ENCODE measurements at places on chromosomes 5 and 9.

DNA sequence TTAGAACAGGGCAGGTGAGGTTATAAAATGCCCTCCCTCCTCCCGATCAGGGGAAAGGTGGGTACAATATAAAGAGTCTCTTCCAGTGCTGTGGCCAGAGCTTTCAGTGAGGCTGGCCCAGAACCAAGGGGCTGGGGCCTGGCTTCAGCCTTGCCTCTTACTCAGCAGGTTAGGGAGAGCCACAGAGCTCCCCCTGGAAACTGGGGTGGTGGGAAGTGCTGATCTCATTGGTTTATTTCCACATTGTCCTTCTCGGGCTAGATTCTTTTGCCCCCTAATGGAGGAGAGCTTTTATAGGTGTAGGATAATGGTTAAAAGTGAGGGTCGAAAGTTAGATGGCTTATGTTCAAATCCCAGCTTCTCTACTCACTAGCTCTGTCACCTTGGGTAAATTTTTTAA, 186.7 kb upstream of the TBC1D2 start:
- no peak for DNase-seq

GRCh38 chr5:33369485-33370465, 71.0 kb upstream of the TARS1 start:
- DNase-seq: no peak

GRCh38 chr5:132773114-132773513, 3.9 kb downstream of the SEPTIN8 start:
- DNase-seq: no peak

- no peak for DNase-seq
These were observed 73.4 kb downstream of the ANGPTL2 start for GRCh38 chr9:127049044-127049443.

GRCh38 chr5:69049796-69050195, 44.0 kb upstream of the SLC30A5 start:
- no peak for DNase-seq

DNA sequence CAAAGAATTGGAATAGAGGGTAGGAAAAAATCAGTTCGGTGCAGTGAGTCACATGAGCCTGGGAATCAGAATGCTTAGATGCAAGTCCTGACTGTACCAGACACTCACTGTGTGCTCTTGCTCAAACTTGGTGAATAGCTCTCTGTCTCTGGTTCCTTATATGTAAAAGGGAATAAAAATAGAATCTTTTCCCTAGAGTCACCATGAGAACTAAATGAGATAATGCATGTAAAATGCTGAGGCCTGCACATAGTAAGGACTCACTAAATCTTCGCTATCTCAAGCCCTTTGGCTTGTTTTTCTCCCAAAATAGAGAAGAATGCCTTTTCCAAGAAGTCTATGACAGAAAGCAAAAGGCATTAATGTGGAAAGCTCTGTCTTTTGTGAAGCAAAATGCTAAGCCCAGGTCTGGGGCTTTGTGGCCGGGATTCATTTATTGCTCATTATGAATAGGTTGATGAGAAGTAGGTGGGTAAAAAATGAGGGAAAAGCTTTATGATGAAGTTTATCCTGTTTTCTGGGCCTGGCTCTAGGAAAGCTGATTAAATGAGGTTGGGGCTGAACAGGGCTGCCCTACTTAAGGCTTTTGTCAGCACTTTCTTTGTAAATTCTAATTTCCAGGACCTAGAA, 483.3 kb downstream of the DMAC1 start:
- no peak for DNase-seq

DNA sequence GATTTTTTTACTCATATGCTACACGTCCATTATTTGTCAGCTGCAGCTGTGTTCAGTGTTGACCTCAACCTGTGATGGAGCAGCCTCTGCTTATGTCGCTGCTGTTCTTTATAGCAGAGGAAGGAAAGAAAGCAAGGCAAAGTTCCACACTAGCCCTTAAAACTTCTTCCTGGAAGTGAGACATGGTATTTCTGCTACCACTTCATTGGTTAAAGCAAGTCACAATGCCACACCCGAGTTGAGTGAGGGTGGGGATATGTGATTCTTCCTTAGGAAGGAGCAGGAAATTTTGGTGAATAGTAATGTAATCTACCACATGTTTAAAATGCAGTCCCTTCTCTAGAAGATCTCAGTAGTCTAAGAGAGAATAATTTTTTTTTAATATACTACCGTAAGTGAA, 224.8 kb upstream of the DMRT1 start:
- no peak for DNase-seq

DNA sequence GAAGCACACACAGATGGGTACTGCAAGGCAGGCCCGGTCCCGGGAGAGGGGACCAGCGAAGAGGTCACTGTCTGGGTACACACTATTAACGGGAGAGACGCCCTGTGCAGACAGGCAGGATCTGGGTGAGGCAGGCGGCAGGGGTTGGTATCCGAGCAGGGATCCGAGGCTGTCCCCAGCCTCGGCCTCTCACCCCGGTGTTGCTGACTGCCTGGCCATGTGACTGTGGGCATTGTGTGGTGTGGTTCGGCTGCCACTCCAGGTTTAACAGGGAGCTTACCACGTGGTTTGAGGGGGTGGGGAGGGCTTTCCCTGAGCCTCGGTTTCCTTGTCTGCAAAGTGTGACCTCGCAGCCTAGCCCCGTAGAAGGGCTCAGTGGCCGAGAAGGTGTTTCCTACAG, 11.1 kb upstream of the RALGDS start:
- DNase-seq: no peak

DNA sequence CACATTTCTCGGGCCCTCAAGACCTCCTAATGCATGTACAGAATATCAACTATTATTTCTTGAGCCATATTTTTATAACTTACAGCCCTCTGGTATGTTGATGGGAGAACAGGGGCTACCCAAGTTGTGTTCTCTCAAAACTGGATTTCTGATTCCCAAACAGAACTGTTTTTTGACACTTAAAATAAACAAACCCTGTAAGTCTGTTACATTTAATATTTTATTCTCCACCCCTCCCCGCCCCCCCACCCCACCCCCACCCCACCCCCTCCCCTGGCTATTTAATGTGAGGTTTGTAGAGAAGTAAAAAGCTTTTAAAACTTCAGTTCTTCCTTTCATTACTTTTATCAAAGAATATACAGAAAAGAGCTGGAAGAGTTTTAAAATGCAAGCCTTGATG, 77.9 kb downstream of the FOXB2 start:
- DNase-seq: no peak

DNA sequence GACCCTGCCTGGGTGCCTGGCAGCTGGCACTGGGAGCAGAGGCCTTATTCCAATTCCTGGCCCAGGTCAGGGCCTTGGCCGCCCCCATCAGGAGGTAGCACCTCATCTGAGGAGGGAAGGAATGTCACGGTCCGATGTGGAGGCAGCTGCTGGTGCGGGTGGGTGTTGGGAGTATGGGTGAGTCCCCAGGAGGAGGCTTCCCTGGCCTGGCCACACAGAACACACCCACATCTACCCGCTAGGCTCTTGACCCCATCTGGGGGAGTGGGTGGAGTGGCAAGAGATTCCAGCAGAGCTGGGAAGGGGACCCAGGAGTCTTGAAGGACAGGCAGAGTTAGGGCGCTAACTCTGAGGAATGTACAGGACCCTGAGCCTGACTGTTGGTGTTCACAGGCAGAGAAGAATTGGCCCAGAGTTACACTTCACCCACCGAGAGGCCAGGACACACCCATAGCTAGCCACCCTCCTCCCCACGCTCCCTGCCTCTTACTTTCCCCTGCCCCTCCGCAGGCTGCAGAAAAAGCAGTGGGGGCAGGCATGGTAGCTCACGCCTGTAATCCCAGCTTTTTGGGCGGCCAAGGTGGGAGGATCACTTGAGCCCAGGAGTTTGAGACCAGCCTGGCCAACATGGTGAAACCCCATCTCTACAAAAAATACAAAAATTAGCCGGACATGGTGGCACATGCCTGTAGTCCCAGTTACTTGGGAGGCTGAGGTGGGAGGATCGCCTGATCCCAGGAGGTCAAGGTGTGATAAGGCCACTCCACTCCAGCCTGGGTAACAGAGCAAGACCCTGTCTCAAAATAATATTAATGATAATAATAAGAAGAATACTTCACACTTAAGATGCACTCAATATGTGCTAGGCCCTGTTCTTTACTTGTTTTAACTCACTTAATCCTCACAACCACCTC, 6.0 kb downstream of the OLFML2A start:
- DNase-seq: no peak

DNA sequence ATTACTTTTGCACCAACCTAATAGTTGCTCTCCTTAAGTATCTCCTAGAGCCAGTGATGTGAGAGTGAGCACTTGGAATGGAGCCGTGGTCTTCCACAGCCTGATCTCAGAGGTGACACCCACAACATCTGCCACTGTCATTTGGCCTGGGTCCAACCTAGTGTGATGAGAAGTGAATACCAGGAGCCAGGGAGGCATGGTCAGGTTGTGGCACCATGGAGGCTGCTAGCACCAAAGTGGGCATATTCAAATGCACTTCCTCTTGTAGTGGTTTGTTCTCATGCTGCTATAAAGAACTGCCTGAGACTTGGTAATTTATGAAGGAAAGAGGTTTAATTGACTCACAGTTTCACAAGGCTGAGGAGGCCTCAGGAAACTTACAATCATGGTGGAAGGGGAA, 22.6 kb upstream of the CEP72 start:
- DNase-seq: no peak

DNA sequence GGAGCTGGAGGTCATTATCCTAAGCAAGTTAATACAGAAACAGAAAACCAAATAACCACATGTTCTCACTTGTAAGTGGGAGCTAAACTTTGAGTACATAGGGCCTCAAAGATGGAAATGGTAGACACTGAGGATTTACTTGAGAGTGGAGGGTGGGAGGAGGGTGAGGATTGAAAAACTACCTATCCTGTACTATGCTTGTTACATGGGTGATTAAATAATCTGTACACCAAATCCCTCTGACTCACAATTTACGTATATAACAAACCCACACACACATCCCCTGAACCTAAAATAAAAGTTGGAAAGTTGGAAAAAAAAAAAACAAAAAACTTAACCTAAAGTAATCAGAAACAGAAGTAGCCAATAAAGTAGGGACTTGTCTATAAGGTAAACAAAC, 48.8 kb upstream of the LARP1 start:
- DNase-seq: no peak

DNA sequence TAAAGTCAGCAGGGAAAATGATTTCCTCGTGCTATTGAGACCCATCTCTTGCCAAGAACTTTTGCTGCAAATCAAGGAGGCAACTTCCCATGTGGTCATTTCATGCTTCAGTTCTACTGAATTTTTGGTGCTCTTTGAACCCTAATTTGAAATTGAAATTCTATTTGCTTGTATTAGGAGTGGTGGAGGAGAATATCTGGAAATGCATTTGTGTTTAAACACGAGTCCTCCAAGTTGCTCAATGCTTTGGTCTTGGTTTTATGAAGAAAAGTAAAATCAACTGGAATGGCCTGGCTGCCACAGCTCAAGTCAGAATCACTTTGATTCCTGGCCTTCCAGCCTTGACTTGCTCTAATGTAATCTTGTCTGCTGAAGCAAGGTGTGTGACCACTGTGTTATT, 613.2 kb downstream of the TLE1 start:
- no peak for DNase-seq

- DNase-seq: peak; percentile 18
These were observed 148.3 kb downstream of the GAPVD1 start for GRCh38 chr9:125409637-125410521.

DNA sequence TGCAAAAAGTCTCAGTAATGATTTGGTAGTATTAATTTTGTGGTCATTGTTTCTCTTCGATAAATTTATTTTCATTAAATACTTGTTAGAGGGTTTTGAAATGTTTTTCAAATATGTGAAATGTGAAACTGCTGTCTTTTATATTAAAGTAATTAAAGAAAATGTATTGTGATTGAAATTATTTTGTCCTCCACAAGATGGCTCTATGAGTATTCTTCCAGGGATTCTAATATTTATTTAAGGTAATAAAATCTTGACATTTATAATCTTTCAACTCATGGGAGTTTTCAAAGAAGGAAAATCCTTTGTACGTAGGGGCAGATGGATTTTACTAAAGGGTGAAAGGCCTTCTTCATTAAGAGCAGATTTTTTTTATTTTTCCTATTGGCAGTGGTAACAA, 19.3 kb downstream of the ISOC1 start:
- no peak for DNase-seq

GRCh38 chr9:13845460-13845859, 468.5 kb downstream of the NFIB start:
- DNase-seq: no peak

- peak; percentile 15 for DNase-seq
These were observed 244.7 kb downstream of the PIK3R1 start for GRCh38 chr5:68460147-68460798.

DNA sequence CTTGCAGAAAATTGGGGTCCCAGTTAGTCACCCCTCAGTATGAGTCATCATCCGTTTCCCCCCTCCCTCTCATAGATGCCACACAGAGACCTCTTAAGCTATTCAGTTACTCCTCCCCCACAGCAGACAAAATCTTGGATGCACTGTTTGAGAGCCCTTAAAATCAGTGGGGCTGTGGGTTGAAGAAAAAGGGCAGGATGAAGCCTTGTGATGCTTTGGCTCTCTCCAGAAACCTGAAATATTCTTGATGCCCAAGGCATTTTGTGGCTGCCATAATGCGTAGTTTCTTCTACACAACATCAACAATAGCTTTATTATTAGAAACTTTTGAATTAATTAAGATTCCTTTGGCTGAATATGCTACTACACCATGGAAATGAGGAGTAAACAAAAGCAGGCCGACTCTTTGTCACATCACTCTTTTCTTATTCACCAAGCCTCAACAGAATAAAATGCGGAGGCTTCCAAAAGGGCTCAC, 133.8 kb downstream of the MRPS30 start:
- no peak for DNase-seq

DNA sequence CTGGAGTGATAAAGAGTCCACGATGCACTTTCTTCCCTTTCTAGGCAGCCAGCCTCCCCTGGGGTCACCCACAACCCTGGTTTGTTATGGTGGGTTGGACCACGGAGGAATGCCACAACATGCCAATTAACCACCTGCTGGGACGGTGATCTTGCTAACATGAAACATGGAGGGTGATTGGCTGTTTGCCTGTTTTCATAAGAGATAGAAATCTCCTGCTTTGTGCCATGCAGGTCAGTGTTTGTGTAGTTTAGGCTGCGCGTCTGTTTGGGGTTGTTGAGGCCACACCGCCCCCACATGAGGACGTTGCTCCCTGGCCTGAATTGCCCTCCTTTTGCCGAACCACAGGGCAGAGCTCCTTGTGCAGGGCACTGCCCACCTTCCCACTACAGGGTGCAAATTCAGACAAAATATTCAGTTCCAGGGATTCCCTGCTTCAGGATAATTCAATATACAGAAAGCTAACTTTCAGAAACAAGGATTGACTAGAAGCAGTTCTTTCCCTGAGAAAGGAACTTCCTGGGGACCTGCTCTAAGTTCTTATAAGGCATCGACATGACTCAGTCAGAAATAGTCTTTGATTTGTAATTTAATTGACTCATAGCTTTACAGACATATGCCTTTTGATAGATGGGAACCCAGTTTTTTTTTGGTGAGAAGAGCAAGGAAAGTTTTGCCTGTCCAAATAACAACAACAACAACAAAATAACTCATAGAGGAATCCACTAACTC, 427.6 kb downstream of the GADD45G start:
- no peak for DNase-seq
